NT2/D1 (cell line): ENCODE measurements at places on chromosomes 1 and 21.

DNA sequence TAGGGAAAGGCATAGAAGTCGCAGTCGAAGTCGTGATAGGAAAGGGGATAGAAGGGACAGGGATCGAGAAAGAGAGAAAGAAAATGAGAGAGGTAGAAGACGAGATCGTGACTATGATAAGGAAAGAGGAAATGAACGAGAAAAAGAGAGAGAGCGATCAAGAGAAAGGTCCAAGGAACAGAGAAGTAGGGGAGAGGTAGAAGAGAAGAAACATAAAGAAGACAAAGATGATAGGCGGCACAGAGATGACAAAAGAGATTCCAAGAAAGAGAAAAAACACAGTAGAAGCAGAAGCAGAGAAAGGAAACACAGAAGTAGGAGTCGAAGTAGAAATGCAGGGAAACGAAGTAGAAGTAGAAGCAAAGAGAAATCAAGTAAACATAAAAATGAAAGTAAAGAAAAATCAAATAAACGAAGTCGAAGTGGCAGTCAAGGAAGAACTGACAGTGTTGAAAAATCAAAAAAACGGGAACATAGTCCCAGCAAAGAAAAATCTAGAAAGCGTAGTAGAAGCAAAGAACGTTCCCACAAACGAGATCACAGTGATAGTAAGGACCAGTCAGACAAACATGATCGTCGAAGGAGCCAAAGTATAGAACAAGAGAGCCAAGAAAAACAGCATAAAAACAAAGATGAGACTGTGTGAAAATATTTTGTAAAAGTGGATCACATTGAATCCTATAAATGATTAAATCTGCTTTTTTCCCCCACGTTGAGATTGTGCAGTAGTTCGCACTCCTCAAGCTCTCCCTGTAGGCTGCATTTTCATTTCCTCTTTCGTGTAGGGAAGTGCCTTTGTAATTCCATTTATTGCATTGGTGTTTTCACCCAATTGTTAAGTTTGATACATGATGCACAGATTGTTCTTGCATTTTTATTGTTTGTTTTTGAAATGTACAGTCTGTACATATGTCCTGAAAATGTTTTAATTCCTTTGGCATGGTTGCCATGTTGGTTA, 7.5 kb downstream of the PRPF38B start:
- no peak for DNase-seq

DNA sequence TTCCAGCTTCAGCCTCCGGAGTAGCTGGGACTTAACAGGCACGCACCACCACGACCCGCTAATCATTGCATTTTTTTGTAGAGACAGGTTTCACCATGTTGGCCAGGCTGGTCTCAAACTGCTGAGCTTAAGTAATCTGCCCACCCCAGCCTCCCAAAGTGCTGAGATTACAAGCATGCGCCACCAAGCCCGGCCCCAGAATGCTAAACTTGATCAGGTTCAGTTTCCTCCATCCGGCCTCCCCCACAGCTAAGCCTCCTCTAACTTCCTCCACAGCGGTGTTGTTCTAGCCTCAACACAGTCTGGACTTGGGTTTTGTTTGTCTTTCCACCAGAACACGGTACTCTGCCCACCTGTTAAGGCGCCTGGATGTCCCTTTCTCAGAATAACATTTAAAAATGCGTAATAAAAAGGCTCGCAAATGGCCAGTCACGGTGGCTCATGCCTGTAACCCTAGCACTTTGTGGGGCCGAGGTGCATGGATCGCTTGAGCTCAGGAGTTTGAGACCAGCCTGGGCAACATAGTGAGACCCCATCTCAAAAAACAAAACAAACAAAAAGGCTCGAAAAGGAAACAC, 2.4 kb downstream of the PARP1 start:
- peak; percentile 68 for DNase-seq

DNA sequence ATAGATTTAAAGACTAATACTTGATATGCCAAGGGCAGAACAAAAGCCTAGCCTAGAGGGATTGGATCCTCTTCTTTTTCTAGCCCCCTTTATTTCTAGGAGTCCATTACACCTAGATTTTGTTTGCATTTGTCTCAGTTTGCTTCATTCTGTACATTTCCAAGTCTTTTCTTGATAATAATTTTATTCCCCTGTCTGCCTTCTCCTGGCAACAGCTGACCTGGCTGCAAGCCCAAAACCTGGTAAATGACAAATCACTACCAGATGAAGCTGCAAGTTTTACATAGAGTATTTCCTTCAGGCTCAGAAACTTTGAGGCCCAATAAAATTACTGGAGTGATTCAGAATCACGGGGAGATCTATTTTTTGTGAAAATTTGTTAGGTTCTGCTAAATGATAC, 36.5 kb upstream of the LHX8 start:
- DNase-seq, result no peak

GRCh38 chr1:218850367-218850766, 323.3 kb upstream of the LYPLAL1 start:
- DNase-seq, result no peak

- DNase-seq, result no peak
Observed at GRCh38 chr1:207850621-207851407, 60.1 kb downstream of the CD34 start.
